ENCODE measurements at places on chromosomes 7 and 10.
A peak's percentile ranks its signal among the peaks of the same experiment; 100 is the strongest.

DNA sequence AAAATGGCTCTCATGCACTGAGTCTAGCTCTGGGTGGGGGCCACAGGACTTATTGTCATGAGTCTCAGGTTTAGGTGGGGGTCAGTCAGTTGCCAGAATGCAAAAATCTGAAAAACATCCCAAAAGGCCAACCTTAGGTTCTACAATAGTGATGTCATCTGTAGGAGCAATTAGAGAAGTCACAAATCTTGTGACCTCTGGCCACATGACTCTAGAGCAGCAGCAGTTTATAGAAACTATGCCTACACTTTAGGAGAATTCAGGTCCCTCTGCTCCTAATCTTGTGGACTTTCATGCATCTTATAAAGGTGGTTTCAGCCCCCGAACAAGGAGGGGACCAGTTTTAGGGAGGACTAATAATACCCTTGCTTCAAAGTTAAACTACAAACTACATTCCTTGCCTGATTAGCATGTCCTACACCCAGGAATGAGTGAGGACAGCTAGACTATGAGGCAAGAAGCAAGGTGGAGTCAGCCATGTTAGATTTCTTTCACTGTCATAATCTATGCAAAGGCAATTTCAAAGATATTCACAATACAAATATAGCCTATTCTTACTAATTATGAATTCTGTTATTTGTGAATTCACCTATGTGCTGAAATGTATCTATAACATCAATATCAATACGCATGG, 123.5 kb upstream of the ADCY1 start:
- no peak for DNase-seq

DNA sequence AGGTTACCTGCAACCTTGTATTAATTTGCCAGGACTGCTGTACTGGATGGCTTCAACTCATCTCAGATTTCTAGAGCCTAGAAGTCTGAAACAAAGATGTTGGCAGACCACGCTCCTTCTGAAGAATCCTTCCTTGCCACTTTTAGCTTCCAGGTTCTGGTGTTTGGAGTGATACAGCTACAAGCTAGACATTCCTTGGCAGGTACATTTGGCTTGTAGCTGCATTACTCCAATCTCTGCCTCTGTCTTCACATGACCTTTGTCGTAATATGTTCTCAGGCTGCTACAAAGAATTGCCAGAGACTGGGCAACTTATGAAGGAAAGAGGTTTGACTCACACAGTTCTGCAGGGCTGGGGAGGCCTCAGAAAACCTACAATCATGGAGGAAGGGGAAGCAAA, 146.3 kb downstream of the GALNT17 start:
- DNase-seq, result no peak

GRCh38 chr10:96401036-96401435, 42.2 kb upstream of the OPALIN start:
- no peak for DNase-seq

DNA sequence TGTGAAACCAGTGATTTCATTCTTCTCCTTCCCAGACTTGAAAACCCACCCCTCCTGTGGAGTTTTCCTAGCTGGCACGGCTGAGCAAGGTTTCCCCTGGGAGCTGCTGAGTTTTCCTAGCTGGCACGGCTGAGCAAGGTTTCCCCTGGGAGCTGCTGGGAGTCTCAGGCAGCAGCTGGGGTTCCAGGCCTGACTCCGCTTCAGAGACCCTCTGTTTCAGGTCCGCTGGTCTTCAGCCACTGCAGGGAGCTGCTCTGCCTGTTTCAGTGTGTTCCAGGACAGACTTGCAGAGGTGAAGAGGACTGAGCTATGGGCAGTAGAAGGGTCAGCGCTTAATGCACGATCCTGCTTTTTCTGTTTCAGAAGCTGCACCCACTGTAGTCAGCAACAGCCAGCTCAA, 104.9 kb downstream of the XRCC2 start:
- DNase-seq, result peak; percentile 90

- no peak for DNase-seq
These were observed 119.7 kb downstream of the ABLIM1 start for GRCh38 chr10:114538181-114538906.

- DNase-seq, result no peak
These were observed 245.4 kb upstream of the GALNT17 start for GRCh38 chr7:70886547-70886946.

GRCh38 chr10:88361494-88361893, 221.6 kb downstream of the RNLS start:
- DNase-seq, result no peak

DNA sequence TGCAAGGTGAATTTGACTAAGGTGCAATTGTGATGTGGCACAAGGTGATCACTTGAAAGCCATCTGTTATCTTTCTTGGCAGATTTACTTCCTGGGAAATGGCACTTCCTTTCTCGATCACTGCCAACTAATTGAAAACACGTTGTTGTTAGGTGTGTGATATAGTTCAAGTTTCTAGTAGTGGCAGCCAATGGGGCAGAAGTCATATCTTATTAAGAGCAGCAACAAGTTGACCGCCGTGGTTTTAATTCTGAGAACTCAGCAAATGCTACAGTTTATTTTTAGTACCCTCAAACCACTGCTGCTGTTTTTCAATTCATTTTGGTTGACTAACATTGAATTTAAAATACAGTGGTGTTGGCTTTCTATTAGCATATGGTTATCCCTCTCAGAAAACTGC, 1.6 kb downstream of the CHN2 start:
- DNase-seq, result peak; percentile 26

DNA sequence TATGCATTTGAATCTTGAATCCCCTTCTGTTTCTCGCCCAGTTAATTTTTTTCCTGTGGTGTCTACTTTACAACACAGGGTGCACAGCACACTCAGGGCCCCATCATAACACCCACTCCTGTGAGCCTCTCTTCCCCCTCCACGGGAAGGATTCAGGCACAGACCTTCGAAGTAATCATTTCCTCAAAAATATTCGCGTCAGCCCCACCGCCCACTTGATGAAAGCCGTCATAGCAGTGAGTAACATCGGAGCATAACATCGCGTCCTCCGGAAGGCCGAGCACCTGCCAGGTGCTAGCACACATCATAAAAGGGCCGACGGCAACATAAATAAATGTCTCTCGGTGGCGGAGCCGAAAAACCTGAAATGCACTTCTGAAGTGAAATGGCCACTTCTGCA, 201.7 kb upstream of the ADARB2 start:
- no peak for DNase-seq
